ELF-1 (cell line): ENCODE measurements at places on chromosomes 12 and 14.

DNA sequence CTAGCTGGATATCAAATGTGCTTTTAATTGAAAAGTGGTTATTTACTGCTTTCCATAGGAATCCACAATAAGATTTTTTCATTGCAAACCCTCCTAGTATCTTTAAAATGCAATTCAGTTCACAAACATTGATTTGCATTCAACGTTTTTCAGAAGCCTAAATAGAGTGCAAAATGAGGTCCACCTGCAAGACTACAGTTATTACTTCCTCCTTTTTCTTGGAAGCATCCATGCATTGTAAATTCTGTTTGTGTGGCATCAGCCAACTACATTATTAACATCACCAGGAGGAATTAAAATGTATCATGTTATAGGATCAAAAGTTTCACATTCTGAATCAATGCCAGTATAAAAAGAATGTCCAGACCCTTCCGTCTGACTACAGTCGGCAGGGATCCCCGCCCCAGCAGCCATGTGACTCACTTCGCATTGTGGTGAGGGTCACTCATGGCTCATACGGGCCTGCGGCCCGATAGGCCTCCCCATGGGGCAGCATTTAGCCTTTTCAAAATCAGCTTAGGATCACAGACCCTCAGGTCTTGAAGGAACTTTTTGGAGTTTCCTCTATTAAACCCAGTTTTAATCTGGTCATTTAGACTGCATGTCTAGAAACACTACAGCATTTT, 46.3 kb downstream of the NTF3 start:
- DNase-seq = no peak

GRCh38 chr12:116982791-116983411, 72.2 kb downstream of the FBXW8 start:
- no peak for DNase-seq

GRCh38 chr12:12520273-12520672, 42.4 kb downstream of the DUSP16 start:
- no peak for DNase-seq

- DNase-seq = no peak
Observed at GRCh38 chr12:31631809-31632208, 27.7 kb upstream of the ETFBKMT start.

- DNase-seq = peak; percentile 52
Observed at GRCh38 chr14:69005432-69006148, 26.5 kb upstream of the ACTN1 start.

DNA sequence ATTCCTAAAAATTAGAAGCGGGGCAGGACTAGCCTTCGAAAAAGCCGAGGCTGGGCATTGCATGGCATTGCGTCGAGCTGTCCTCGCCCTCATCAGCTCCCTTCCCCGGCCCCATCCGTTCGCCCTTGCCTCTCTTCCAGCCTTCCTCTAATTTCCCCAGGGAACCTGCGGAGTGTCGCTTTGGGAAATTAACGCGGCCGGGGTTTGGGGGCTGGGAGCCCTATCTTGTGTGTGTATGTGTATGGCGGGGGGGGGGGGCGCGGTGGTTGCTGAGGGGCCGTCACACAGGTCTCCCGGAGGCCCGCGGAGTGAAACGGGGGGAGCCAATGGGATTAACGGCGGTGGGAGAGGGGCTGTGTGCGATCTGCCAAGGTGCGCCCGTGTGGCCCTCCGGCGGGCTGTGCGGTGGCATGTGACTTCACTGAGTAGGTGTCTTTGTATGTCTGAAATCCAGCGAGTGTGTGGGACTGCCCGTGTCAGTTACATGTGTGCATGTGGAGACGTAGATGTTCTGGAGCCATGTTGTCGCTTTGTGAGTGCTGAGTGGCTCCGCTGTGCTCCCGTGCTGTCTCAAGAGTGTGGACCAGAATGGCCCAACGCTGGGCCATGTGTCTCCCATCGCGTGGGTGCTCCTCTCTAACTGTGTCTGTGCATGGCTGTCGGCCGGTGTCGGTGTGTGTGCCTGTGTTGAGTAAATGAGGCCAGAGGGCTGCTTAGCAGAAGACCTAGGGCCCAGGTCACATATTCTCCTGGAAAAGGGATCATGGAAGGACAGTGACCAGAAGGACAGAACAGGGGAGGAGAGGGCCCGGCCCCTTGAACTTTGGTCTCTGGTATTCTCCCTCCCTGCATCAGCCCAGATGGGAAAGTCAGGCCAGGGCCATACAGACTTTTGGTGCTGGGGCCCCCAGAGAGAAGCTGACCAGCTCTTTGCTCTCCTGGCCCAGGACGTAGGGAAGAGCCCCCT, 1.5 kb downstream of the PTMS start:
- DNase-seq = no peak

GRCh38 chr12:67472539-67472938, 176.0 kb upstream of the DYRK2 start:
- DNase-seq = no peak

DNA sequence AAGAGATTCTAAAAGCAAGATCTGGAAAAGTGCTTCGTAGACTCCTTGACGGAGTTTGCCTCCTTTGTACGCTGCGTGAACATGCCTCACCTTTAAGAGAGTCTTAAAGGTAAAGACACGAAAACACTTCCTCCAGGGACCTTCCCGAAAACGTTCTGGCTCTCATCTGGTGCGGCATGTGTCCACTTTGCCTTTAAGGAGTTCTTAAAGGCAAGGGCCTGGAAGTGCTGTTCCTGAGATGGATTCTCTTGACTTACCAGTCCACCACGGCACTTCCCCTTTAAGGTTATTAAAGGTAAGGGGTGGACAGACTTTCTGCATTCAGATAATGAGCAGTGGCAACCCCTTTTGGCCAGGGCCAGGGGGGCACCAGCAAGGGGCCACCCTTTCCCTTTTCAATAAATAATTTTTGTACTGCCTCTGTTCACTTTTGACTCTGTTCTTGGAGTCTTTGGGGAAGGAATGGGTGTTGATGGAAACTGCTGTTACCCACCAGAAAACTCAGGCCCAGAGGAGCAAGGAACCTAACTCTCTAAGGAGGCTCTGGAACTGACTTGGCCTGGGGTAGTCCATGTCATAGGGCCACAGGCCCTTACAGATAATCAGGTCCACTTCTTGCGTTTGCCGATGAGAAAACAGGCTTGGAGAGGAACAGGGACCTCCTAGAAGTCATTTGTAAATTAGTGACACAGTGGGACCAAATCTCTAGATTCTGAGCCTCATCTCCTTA, 4.4 kb downstream of the REM2 start:
- peak; percentile 87 for DNase-seq

GRCh38 chr14:91417120-91417982, at the start of gene CCDC88C:
TSS of gene CCDC88C (minus strand) at chr14:91417820. CDS start at chr14:91417690, 130 bp downstream.
- DNase-seq = peak; percentile 61

GRCh38 chr12:58367041-58367440, 425.7 kb downstream of the ATP23 start:
- no peak for DNase-seq

GRCh38 chr12:80700327-80700726, 7.1 kb upstream of the MYF6 start:
- DNase-seq = no peak

DNA sequence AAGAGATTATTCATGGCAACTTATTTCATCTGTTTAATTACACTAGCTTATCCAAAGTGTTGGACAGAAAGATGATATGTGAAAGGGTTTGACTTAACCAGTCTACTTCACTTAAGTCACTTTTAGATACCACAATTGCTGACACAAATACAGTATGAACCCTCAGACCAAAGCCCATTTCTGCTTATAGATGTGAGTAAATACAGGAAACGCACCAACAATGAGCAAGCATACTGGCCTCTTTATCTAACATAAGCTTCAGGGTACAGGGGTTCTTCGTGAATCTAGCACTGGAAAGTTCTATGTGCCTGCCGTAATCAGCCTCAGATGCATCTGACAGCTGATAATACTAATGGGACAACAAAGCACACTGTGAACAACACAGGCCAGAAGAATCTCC, 209.6 kb downstream of the MED13L start:
- no peak for DNase-seq

DNA sequence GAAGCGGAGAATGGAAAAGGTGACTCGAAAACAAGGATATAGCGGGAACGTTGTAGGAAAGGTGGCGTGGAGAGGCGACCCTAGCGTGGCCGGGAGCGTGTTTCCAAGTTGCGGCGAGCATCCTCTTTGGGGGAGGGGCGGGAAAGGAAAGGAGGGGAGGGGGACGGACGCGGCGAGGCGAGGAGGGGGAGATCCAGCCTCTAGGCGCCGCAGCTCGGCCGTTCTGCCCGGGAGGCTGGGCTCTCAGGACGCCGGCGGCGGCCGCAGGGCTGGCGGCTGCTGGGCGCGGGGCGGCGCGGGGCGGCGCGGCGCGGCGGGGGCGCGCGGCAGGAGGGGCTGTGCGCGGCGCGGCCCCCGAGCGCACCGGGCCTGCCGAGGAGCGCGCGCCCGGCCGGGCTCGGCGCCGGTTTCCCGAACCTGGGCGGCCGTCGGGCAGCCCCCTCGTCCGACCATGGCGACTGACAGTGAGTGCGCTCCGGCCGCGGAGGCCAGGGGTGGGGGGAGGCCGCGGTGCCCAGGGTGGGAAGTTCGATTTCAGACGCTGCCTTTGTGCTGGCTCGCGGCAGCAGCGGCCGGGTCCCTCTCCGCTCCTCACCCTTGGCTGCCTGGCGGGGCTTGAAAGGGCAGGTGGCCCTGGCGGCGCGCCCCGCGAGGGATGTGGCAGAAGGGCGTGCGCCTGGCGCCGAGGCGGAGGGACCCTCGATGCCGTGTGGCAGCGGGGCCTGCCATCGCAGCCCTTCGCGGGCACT, 50.3 kb downstream of the SNAPC1 start:
- DNase-seq = peak; percentile 28

GRCh38 chr14:64728106-64728505, 23.9 kb downstream of the PLEKHG3 start:
- DNase-seq = no peak

DNA sequence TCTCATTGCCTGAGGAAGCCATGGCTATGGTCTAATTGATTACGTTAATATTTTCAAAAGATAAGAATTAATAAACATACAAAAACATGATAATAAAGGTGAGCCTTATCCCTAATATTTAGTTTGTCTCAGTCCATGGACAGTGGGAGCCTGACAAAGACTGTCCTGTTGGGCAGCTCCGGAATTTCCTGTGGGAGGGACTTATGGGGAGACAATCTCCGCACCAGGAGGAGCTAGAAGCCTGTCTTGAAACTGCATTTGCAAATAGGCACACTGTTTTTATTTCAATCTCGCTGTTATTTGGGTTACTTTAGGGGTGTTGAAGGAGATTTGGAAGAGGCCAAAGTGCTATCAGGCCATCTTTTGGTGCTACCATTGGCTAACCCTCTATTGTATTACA, 50.8 kb upstream of the ZDHHC17 start:
- DNase-seq = no peak

DNA sequence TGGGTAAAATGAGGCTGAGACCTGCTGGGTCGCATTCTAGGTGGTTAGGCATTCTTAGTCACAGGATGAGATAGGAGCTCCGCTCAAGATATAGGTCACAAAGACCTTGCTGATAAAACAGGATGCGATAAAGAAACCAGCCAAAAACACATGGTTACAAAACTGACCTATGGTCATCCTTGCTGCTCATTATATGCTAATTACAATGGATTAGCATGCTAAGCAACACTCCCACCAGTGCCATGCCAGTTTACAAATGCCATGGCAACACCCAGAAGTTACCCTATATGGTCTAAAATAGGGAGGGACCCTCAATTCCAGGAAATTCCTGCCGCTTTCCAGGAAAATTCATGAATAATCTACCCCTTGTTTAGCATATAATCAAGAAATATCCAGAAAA, 132.4 kb downstream of the BRMS1L start:
- no peak for DNase-seq

GRCh38 chr12:124370851-124371250, 76.0 kb downstream of the RFLNA start:
- no peak for DNase-seq

GRCh38 chr12:131867471-131867870, 27.0 kb upstream of the ULK1 start:
- no peak for DNase-seq

GRCh38 chr12:103924761-103925641, 5.2 kb upstream of the HSP90B1 start:
- peak; percentile 35 for DNase-seq

GRCh38 chr12:47397664-47398281, 308.1 kb downstream of the RPAP3 start:
- peak; percentile 66 for DNase-seq

GRCh38 chr14:65565948-65566347, 153.4 kb downstream of the FUT8 start:
- DNase-seq = no peak

- DNase-seq = no peak
Observed at GRCh38 chr14:64292197-64292596, 2.0 kb downstream of the ESR2 start.

DNA sequence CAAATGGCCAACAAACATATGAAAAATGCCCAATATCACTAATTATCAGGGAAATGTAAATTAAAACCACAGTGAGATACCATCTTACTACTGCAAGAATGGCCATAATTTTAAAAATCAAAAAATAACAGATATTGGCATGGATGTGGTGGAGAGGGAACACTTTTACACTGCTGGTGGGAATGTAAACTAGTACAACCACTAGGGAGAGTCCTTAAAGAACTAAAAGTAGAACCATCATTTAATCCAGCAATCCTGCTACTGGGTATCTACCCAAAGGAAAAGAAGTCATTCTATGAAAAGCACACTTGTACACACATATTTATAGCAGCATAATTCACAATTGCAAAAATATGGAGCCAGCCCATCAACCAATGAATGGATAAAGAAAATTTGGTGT, 459.7 kb downstream of the GXYLT1 start:
- DNase-seq = no peak

DNA sequence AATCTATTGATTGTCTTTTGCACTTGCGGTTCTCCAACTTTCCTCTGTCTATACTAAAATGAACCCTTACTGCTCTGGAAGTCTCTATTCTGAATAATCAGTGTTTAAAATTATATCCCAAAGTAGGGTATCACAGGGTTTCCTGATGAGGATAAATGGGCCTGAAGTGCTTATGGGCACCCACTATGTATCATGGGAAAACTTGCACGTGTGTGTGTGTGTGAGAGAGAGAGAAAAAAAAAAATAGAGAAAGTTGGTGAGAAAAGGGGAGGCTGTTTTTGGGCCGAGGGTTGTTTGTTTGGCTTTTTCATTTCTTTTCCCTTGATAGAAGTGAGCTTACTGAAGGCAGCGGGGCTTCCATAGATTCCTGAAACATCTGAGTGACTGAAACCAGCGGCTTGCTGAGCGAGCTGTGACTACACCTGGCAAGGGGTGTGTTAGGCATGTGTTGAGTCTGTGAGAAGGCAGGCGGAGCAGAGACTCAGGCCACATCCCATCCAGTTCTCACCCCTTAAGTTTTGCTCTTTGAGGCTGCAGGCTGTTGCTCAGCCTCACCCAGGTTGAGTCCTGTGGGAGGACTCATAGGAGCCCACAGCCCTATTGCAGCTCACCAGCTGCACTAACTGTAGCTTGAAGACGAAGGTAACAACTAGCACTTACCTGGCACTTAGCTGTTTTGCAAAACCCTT, 17.2 kb downstream of the PPFIBP1 start:
- DNase-seq = peak; percentile 41

DNA sequence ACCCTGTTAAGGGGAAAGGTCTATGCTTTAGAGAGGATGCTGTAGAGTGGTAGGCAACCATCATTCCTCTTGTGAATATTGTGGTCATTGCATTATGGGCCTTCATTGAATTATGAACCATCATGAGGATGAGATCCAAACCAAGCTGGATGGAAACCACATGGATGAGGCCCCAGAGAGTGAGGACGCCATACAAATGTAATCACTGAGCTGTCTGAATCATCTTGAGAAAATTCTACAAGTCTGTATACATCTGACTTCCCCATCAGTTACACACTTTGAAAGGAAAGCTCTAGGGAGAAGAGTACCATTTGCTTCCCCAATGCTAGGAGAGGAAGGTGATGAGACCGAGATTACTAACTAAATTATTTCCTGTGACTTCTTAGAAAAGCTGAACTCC, 172.9 kb downstream of the CACNA1C start:
- no peak for DNase-seq
